ENCODE measurements at places on chromosomes 6 and 20.
A peak's percentile ranks its signal among the peaks of the same experiment; 100 is the strongest.

GRCh38 chr6:156595476-156595875, 181.7 kb upstream of the ARID1B start:
- no peak for DNase-seq

- no peak for DNase-seq
Observed at GRCh38 chr20:40644863-40645262, 44.2 kb downstream of the MAFB start.

DNA sequence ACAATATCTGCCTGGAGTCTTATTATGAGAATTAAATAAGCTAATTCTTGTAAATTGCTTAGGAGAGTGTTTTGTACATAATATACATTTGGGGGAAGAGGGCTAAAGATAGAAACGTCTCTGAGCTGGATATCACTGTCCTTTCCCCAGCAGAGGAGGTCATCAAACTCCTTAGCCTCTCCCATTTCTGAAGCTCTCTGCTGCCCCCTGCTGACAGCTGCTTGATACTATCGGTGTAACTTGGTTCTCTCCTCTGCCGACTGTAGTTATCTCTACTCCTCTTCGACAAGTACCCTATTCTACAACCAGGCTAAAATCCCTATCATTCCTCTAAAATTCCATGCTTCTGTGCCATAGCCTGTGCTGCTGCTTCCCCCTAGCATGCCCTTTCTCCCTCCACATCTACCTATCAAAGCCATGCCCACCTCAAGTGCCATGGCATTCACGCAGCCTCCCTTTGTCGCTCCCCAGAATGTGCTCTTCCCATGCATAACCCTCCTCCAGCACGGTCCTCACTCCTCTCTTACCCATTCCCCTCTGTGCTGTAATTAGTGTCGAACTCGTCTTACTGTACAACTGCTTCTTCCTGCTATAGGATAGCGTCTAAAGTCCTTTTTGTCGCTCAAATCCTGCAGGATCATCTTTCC, 101.2 kb downstream of the EPM2A start:
- DNase-seq = peak; percentile 92

- no peak for DNase-seq
Observed at GRCh38 chr20:18496042-18496441, 983 bp downstream of the RBBP9 start.

DNA sequence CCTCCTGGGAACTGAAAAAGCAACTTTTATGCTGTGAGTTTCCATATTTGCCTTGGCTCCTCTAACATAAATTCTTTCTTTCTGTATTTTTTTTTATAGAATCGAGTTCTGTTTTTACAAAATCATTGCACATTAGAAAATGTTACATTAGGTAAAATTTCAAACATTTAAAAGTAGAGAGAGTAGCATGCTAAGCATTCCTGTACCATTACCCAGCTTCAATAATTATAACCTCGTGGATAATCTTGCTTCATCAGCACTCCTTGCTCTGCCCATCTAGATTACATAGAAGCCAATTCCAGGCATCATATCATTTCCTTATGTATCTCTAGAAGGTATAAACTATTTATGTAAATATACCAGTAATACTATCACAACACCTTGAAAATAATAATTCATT, 15.4 kb upstream of the FBXO30 start:
- DNase-seq = no peak

- no peak for DNase-seq
Observed at GRCh38 chr6:163756079-163756478, 341.6 kb downstream of the QKI start.

- DNase-seq = no peak
Observed at GRCh38 chr20:38951611-38952010, 10.5 kb upstream of the DHX35 start.

DNA sequence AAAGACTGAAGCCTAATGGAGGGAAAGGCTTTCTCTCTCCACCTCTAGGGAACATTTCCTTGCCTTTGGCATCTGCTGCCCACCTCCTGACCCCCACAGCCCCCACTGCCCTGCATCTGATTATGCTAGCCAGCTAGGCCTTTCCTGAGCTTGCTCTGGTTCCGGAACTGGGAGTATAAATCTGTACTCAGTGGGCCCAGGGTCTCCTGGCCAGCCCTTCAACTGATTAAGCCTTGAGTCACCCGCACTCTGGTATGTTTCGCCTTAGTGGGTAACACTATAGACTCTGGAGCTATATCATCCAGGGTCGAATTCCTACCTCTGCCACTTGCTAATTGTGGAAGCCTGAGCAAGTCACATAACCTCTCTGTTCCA, 45.6 kb upstream of the RIPOR2 start:
- no peak for DNase-seq

GRCh38 chr20:44431502-44432234, 44.0 kb upstream of the TTPAL start:
- no peak for DNase-seq

GRCh38 chr6:37648465-37649330, 49.0 kb downstream of the MDGA1 start:
- no peak for DNase-seq

DNA sequence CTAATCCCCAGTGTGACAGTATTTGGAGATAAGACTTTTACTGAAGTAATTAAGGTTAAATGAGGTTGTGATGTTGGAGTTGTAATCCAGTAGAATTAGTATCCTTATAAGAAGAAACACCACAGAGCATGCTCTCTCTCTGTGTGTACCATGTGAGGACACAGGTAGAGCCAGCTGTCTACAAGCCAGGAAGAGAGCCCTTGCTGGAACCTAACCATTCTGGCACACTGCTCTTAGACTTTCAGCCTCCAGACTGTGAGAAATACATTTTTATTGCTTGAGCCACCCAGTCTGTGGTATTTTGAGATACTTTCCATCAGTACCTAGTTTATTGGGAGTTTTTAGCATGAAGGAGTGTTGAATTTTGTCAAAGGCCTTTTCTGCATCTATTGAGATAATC, 110.2 kb downstream of the PHF3 start:
- no peak for DNase-seq

GRCh38 chr20:61725966-61726365, 339.7 kb downstream of the TAF4 start:
- no peak for DNase-seq

DNA sequence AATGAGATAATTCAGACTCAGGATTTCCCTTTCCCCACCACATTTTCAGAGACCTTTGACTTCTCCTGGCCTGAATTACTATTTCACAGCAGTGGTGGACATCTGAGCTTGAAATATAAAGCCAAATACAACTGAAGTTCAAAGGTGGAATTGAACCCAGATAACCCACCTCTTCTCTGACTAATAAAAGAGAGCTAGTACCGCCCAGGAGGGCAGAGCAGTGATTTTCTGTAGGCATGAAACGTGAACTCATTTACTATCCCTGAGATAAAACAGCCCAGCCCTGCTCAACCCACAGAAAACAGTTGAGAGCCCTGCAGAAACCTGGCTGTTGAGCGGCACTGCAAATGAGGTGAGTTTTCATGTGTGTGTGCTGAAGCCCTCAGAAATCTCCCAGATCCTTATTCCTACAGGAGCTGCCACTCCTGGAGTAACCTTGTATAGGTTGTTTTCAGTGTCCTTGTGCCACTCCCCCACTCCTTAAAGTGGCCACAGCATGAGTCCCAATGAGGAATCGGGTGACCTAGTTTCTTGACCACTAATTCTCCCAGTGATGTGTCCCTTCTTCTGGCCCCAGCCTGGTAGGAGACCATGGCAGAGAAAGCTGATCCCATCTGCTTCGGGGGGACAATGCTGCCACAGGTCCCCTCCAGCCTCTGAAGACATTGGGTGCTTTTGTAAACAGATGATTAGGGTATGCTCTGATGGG, 99.2 kb downstream of the NOL4L start:
- no peak for DNase-seq

DNA sequence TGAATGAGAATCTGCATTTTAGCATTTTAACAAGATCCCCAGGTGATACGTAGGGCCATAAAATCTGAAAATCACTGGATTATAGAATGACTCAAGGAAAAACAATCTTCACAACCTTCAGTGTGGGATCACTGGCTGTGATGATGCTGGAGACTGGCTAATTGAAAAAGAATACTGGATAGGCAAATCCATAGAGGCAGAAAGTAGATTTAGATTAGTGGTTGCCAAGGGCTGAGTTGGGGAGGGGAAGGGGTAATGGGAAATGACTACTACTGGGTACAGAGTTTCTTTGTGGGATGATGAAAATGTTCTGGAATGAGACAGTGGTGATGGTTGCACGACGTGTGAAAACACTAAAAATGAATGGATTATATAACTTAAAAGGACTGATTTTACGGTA, 84.1 kb downstream of the CDK19 start:
- DNase-seq = no peak
